Fibroblast of skin of right biceps (primary cell): ENCODE measurements at places on chromosomes 16 and 17.
A peak's percentile ranks its signal among the peaks of the same experiment; 100 is the strongest.

DNA sequence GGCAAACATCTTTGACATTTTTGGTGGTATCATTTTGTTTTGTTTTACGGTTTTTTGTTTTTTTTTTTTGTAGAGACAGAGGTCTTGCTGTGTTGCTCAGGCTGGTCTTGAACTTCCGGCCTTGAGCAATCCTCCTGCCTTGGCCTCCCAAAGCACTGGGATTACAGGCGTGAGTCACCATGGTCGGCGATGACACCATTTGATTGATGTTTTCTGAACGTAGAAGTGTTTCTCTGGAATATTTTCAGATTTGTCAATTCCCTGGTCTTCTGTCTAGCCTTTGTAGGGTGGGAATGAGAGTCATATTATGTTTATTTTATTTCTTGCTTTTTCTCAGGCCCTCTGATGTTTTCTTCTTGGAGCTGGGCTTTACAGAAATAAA is 32.2 kb upstream of the BRD7 start:
- DNase-seq: peak; percentile 17

- DNase-seq: peak; percentile 78
Measured at GRCh38 chr17:50191359-50192143, 9.9 kb downstream of the COL1A1 start.

DNA sequence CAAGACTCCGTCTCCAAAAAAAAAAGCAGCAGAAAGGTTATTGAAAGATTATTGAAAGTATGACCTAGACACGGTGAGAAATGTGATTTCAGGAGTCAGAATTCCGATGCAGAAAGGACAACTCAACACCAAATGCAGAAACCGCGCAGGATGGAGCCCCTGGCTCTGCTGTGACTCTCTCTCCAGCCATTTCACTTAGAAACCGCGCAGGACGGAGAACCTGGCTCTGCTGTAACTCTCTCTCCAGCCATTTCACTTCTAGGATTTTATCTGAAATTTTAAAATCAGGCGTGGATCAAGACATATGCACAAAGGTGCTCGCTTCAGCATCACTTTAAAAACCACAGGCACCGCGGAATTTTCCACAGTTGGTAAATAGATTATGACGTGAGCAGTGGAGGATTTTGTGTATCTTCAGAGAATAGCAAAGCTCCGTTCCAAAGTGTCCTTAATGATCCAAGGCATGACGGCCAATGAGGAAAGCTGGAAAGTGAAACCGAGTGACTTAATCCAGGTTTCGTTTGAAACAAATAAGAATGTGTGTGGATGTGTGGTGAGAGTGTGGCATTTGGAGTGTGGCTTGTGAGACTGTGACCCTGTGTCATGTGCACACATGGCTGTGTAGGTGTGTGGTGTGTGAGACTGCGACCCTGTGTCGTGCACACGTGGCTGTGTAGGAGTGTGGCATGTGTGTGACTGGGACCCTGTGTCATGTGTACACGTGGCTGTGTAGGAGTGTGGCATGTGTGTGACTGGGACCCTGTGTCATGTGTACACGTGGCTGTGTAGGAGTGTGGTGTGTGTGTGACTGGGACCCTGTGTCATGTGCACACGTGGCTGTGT is 9.5 kb downstream of the UTS2R start:
- no peak for DNase-seq

GRCh38 chr16:89422905-89423630 is 67.3 kb downstream of the ANKRD11 start:
- peak; percentile 74 for DNase-seq

GRCh38 chr16:84950906-84951305 is 60.4 kb downstream of the ZDHHC7 start:
- peak; percentile 27 for DNase-seq

- no peak for DNase-seq
Measured at GRCh38 chr17:41518031-41518430, 659 bp downstream of the KRT15 start.

- no peak for DNase-seq
Measured at GRCh38 chr17:9253308-9253707, 232.0 kb downstream of the NTN1 start.

- DNase-seq: no peak
Measured at GRCh38 chr16:69727916-69728270, 1.5 kb upstream of the NQO1 start.

GRCh38 chr16:89312194-89312593 is 94.7 kb downstream of the ZNF778 start:
- DNase-seq: no peak

- no peak for DNase-seq
Measured at GRCh38 chr17:61605692-61606091, 14.7 kb upstream of the NACA2 start.
